Cortex of kidney (tissue), 1 donor: ENCODE measurements at places on chromosomes 7 and 10.

DNA sequence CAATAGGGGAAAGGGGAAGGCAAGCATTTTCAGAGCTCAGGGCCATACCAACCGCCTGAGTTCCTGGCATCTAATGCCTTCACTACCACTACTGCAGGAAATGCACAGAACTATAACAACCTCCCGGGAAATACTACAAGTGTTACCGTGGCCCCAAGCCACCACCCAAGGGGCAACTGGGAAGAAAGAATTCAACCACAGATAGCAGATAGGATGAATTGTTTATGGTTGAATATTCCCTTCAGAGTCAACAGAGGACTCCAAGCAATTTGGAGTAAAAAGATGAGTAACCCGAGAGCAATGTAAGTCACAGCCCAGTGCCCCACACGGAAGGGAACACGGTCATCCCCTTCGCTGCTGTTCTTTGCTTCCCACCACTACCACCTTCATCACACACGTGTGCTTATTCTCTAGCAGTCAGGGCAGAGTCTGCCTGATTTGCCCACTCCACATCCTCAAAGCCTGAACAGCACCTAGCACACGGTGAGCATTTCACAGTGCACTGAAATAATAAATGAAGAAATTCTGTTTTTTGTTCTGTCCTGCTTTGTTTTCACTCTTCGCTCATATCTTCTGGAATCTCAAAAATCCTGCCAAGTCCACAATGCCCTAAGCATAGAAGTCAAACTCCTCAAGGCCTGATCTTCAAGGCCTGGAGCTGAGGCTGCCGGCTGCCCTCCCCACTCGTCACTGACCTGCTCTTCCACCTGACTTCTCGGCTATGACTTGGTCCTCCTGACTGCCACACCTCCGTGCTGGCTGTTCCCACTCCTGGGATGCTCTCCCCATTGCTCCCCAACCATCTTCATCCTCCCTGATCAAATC lies 221.1 kb downstream of the KCNMA1 start:
- no peak for DNase-seq

GRCh38 chr10:77504873-77505257 lies 132.7 kb downstream of the KCNMA1 start:
- DNase-seq: no peak

DNA sequence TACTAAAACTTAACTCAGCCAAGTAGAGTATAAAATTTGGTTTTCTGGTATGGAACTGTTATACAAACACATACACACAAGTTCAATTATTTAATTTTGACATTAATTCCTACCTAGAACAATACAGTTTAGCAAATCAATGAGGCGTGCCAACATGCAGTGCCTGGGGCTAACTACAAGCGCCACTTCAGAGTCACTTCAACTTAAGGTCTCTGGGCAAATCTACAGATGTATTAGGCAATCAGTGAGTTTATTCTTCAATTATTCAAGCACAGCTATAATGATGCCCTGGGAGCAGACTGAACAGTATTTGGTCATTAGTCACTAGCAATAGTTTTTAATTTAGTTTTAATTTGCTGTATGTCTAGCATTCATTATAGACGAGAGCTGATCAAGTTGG lies 51.6 kb downstream of the HIBADH start:
- no peak for DNase-seq

- no peak for DNase-seq
Observed at GRCh38 chr10:132961787-132962622, 19.6 kb upstream of the CFAP46 start.

DNA sequence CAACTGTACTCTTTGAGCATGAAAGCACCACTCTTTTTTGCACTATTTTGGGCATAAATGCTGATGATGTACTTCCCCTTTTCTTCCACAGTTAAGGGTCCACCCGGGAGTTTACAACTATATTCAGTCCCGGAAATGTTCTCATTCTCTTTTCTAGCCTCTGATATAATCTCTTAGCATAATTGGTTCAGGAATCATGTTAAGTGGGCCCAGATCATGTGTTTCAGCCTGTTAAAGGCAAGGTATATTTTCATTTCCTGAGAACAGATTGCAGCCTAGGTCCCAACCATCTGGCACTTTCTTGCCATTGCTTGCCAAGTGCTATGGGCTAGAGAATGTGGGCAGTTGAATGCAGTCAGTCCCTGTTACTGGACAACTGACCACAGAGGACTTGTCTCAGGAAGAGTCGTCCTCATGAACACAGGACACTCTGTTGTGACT lies 111.4 kb upstream of the GLCCI1 start:
- DNase-seq: no peak

DNA sequence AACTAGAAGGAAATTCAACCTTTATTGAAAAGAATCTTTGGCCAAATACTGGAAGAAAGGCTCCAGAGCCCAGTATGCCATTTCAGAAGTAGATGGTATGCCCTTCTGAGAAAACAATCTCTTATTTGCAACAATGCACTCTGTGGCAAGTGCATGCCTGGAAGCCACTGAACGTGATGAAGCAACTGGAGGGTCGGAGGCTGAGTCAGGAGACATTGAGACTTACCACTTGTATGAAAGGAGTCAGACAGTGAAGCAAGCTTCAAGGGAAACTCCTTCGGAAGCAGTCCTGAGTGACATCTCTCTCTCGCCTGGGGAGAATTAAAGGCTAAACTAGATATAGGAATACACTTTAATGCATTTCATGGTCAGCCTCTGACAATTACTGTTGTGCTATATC lies 353.7 kb downstream of the NRG3 start:
- no peak for DNase-seq

DNA sequence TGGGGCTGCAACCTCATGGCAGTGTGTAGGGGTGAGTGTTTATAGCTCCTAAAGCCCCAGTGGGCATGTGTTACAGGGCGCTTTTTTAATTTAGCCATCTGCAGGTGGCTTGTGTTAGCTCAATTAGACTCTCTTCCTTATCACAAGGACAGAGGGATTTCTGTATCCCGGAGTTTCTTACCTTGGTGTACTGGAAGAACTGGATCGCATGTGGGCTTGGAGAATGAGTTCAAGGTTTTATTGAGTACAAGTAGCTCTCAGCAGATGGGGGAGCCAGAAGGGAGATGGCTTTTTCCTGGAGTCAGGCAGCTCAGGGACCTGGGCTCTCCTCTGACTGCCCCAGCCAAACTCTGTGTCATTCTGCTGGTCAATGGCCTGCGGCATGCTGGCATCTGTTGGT lies 153.5 kb upstream of the C7orf33 start:
- no peak for DNase-seq

DNA sequence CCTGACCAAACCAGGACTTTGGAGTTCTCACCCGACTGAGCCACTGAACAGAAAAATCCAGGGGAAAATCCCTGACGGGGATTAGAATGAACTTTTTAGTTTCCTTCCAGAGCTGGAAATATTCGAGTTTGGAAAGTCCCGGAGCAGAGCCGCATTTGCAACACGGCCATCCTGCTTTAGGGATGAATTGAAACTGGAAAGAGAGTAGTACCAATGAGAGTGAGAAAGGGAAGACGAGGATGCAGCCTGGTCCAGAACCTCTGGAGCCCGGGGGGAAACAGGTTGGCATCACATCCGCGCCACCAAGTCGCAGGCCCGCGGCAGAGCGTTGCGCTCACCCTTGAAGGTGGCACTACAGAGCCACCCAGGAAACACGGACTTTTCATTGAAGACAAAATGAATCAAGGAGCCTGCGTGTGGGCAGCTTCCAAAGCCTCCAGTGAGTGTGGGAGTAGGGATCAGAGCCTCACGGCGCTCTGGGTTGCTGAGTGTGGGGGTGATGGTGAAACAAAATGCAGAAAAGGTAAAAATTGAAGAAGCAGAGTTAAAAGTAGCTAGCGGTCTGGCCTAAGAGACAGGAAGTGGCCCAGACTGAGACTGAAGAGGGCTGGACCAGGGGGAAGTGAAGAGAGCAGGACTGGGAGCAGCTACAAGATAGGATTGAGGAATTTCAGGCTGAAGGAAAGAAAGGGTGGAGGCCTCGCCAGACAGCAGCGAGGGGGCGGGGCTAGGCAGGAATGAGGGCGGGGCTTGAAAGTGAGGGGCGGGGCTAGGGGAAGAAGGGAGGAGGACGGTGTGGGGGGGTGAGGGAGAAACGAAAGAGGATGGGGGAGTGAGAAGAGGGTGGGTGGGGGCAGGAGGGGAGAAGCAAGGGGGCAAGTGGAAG lies 1.8 kb downstream of the SMURF1 start:
- DNase-seq: no peak

DNA sequence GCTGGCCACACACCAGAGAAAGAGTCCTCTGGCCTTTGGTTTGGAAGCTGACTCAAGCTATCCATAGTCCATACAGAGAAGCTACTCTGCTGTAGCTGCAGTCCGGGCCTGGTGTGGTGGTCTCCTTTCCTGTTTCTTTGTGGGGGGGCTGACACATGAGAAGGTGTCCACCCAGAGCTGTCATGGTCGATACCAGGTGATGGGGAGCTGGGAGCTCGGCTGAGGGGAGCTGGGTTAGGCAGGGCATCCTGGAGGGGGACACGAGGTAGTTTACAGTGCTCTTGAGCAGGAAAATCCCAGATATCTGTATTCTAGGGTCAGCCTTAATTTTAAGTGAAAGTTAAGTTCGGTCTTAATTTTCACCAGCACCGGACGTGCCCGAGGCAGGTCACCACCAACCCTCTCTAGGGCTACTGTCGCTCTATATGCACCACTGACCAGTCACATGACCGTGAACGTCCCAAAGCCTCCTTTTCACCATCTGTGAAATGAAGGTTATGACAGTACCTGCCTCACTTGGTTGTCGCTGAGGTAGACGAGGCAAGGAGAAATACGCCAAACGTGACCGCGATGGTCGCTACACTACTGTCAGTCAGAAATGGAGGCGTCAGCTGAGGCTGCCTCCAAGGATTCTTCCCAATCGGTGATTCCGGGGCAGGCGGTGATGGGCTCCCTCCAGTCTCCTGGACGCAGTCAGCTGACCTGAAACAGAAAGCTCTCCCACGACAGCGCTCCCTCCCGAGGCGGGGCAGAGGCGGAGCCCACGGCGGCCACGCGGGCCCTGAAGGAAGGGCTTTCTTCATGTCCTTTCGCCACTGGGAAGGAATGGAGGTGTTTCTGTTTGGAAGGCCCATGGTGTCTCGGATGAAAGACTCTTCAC lies 69.4 kb upstream of the SHH start:
- DNase-seq: no peak

GRCh38 chr7:37552030-37552429 lies 103.4 kb upstream of the ELMO1 start:
- no peak for DNase-seq

DNA sequence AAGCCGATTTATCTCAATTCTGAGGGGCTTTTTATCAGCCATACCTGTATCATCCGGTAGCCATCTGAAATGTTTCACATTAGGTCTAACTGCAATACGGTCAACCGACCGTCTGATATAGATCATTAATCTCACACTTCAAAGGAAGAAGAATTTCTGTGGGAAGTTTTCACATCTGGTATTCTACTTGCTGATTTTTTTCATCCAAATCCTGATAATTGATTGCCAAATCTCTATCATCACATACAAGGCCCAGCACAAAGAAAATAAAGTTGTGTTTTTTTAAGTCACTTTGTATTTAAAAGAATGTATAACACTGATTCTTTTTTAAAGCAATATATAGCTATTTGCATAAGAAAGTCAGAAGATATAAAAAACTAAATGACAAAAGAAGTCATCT lies 132.3 kb downstream of the DKK1 start:
- DNase-seq: no peak

- no peak for DNase-seq
Observed at GRCh38 chr7:44277851-44278250, 47.5 kb downstream of the CAMK2B start.

DNA sequence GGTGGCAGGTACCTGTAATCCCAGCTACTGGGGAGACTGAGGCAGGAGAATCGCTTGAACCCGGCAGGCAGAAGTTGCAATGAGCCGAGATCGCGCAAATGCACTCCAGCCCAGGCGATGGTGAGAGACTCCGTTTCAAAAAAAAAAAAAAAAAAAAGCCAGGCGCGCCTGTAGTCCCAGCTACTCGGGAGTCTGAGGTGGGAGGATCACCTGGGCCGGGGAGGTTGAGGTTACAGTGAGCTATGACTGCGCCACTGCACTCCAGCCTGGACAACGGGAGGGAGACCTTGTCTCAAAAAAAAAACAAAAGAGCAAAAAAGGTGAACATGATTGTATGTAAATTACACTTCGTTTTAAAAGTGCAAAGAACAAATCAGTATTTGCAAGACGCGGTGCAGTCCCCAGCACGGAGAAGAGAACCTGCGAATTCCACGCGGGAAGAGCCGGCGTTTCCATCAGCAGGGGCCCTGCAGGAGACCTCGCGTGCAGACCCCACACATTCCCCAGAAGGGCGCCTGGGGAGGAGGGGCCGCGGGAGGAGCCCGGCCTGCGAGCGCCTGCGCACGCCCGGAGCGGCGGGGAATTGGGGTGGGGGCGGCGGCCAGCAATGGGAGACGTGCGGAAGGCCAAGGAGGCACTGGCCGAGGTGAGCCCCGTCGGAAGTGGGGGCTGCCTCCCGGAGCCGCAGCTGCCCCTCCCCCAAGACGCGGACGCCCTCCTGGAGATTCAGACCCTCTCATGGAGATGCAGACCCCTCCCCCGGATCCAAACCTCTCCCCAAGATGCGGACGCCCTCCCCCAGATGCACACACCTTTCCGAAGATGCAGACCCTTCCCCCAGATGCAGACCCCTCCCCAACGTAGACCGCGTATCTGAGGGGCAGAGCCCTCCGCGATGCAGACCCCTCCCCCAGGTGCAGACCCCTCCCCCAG lies 16.7 kb upstream of the SUN1 start:
- DNase-seq: no peak

GRCh38 chr10:80492848-80493521 lies 38.9 kb downstream of the TSPAN14 start:
- no peak for DNase-seq

- DNase-seq: no peak
Observed at GRCh38 chr10:70743430-70743788, 41.8 kb downstream of the TBATA start.

DNA sequence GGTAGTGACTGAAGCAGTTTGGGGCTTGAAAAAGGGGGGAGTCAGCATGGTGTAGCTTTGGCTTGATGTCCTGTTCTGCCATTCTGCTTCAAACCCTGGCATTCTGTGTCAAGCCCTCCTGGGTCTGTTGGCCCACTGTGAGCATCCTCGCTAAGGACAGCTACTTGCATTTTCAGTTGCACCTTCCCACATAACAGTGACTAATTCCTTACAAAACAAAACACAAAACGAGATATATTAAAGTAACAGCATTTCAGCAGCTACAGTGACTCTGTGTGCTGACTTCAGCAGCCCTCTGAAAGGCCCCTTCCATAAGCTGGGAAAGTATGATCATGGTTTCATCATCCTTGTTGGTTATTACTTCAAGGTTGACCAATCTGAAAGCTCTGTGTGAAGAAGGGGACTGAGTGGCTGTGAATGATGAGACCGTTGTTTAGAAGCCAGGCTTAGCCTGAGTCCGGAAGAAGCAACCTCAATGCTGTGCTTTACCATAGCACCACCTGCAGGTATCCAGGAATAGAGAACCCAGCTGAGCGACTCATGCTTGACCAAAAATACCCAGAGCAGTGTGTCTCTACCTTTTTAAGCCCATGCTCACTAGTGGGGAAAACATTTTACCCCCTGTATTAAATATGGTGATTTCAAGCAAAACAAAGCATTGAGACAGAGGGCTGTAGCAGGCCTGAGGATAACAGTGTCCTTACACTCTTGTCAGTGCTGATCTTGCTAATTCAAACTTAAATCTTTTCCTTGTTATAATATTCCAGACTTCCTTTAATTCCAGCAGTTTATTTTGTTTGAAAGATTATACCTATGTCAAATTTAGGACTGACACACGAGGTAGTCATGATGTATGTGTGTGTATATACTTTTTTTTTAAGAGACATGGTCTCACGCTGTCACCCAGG lies 42.6 kb upstream of the CC2D2B start:
- no peak for DNase-seq

GRCh38 chr10:128693493-128694131 lies 567.4 kb upstream of the MKI67 start:
- no peak for DNase-seq

GRCh38 chr10:112809736-112810135 lies 140.3 kb upstream of the TCF7L2 start:
- no peak for DNase-seq
